Brain pericyte (primary cell): ENCODE measurements at places on chromosomes 5 and 9.

DNA sequence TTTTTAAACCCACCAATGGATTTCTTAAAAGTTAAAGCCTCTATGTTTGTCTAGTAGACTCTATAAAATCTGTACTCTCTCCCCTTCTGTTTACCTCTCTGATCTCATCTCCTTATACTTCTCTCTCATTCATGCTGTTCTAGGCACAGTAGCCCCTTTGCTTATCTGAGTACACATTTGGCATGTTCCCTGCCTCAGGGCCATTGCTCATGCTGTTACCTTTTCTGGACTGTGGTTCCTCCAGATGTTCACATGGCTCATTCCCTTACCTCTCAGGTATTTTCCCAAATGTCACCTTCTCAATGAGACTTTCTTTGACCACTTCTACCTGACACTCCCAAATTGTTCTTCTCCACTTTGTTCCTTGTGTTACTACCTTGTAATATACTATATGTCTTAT, 176.1 kb downstream of the CWC27 start:
- no peak for DNase-seq

GRCh38 chr5:73693573-73694061, 67.6 kb downstream of the ARHGEF28 start:
- DNase-seq = no peak

DNA sequence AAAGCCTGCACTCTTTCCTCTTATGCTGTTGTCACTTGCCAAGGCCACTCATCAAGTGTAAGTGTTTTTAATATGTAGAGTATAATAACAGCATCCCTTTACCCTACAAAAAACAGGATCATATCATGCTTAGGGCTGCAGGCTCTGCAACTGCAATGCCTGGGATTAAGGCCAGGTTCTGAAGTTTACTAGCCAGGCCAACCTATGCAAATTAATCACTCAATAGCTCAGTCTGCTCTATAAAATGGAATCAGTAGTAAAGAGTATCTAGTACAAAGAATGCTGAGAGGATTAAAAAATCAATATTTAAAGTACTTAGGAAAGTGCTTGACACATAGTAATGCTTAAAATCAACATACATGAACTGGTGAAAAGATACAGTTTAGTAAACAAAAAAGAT, 253.3 kb downstream of the EDIL3 start:
- no peak for DNase-seq

DNA sequence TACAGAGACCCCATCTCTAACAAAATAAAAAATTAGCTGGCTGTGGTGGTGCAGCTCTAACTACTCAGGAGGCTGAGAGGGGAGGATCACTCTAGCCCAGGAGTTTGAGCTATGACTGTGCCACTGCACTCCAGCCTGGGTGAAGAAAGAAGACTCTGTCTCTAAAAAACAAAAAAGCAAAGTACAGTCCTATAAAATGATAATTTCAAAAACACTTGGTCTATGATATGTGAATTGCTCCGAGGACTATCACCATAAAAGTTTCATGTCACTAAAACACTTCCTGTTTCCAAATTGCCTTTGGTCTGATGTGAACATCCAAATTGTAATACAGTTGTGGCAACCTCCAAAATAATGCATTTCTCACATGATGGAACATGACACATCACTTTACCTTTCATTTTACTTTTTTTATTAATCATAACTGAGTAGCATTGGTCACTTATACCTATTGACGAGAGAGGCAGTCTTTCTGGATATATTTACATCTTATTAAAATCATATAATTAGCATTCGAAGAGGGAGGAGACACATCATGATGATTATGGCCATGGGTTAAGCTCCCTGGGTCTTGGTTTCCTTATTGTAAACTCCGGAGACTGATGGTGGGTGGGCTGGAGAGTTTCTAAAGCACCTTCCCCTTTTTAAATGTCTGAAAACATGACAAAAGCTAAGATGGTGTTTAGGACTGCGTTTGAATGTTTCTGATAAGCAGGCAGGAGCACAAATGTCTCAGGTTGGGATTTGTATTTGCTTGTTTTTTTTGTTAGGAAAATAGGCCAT, 25.8 kb upstream of the CD180 start:
- DNase-seq = no peak

- DNase-seq = no peak
These were observed 19.5 kb downstream of the BTNL3 start for GRCh38 chr5:181008136-181008535.

- DNase-seq = no peak
These were observed 136.3 kb upstream of the BASP1 start for GRCh38 chr5:17081142-17081541.

DNA sequence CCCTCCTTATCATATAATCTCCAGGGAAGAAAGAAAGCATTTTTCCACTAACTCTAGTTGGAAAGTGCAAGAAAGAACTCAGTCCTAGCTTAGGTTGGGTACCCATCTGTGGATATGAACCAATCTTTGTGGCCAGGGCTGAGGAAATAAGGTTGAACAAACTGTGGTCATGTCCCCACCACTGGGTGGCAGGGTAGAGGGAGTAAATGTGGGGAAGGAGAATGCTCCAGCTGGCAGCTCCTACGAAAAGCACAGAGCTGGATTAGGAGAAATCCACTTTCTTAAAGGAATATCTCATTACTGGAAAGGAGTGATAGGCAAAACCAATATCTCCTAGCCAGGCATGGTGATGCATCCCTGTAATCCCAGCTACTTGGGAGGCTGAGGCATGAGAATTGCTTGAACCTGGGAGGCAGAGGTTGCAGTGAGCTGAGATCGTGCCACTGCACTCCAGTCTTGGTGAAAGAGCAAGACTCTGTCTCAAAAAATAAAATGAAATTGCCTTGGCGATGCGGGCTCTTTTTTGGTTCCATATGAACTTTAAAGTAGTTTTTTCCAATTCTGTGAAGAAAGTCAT, 175.1 kb downstream of the CCDC192 start:
- no peak for DNase-seq

DNA sequence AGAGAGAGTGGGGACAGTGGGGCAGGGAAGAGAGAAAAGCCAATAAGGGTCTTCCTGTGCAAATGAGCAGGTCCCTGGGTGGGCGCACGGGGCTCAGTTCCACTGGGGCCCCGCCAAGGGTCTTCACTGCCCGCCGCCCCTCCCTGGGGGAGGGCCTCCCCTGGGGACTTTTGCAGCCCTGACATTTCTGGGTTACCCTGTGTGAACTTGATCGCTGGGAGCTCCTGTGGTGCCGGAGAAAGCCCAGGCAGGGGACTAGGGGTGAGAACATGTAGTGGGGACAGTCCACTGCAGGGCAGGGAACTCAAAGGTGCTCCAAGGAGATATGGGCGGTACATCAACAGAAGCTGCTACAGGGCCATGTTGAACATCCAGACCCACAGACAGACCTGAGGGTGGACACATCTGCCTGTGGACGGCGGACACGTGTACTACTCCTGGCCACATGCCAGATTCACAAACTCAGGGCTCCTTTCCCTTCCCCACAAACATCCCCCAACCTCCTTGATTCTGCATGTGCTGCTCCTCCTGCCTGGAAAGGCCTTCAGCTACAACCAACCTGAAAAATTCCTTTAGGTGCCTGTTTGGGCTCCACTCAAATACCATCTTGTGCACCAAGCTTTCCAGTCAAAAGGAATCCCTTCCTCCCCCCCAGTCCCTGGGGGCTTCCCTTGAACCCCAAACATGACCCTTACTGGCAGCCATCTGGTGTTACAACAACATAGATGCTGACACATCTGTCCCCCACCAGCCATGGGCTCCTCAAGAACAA, 43.0 kb upstream of the NEK6 start:
- DNase-seq = no peak

GRCh38 chr5:160185626-160186360, 43.5 kb upstream of the FABP6 start:
- DNase-seq = no peak

GRCh38 chr5:7676455-7676854, 174.5 kb downstream of the CFAP90 start:
- no peak for DNase-seq

- DNase-seq = no peak
These were observed 292.6 kb downstream of the DMAC1 start for GRCh38 chr9:7507026-7507425.

GRCh38 chr9:89453452-89453851, 44.5 kb downstream of the SEMA4D start:
- DNase-seq = no peak

DNA sequence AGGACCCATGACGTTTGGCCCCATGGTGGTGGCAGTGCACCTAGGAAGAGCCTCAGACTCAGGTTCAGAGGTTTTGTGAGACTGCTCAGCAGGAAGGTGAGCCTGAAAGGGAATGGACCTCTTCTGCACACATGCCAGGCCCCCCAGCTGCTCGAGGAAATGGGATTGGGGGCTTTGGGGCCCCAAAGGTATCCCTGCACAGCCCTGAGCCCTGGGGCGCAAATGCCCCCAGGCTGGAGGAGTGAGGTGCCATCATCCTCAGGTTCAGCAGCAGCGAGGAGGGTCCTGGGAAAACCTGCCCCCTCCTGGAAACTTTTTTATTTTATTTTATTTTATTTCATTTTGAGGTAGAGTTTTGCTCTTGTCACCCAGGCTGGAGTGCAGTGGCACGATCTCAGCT, 171.8 kb upstream of the MVB12B start:
- no peak for DNase-seq
